Urinary bladder (tissue), 4 donors: ENCODE measurements at places on chromosomes 13 and 19. TPM values are rescaled to one million over a fixed set of nuclear protein-coding genes. Genes with fewer than 3 reads are reported as not detected.

GRCh38 chr19:49809160-49809940, 3.7 kb downstream of the FUZ start:
- DNase-seq, result no peak

- no peak for DNase-seq
These were observed 844 bp downstream of the ZNF543 start for GRCh38 chr19:57321116-57321515.

DNA sequence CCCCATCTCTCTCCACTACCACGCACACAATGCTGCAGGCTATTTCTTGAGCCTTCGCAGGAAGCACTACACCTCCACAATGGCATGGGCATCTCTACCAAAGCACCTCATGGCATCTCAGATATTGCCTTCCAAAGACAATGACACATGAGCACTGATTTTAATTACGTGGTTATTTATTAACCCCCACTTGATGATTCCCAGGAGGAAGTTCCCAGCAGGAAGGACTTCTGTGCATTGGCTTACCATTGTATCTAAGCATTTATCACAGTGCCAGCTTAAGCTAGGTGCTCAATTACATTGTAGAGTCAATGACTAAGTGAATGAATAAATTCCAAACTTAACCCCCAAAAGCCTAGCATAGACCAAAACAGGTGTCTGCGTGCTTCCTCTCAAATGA, 101.4 kb downstream of the ABCC4 start:
- DNase-seq, result no peak

DNA sequence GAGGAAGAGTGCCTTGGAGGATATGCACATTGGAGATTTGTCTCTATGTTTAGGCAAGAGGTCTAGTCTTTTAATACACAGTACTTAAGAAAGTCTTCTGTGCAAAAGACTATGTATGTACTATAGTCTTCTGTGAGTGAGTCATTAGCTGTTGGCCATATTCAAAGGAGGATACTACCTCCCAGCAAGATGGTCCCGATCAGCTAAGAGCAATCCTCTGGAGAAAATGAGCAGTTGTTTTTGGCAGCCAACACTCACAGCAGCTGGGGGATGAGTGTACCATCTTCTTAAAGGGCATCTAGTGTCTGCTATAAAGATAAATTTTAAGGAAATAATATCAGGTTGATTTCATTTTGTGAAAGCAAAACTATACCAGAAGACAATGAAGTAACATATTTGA, 487.8 kb downstream of the KCTD12 start:
- no peak for DNase-seq

DNA sequence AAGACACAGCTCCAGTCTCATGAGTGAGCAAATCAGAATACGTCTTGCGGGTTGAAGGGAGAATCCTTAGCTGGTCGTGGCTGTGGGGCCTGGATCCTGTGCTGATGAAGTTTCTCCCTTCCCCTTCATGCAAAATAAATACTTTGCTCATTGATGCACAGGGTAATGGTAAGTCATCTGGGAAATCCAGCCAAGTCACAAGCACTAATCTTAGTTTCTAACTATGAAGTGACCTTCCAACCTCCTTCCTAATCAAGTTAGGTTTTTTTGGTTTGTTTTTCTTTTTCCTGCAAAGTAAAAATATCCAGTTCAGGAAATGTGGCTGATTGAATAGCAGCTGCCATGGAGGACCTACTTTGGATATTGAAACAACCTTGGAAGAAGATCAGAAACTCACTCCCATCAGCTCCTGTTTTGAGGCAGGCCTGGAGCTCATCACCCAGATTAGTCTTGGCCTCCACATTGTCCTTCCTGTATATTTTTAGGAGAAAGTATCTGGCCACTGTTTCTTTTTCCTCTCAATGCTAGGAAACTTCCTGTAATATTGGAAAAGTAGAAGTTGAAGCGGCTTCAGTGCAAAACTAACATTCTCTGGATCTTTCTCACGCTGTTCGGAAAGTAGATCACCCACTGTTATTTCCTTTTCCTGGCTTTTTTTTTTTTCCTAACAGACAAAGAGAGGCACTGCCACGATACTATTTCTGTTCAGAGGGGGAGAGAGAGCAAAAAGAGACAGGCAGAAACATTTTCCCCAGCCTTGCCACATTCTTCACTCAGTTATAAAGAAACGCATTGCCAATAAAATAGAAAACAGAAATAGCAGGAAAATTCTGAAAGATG, 12.3 kb upstream of the ARL11 start:
- no peak for DNase-seq

The ACP7 gene
- 0.11 TPM for total RNA-seq
